ENCODE measurements at places on chromosomes 1 and 21.

DNA sequence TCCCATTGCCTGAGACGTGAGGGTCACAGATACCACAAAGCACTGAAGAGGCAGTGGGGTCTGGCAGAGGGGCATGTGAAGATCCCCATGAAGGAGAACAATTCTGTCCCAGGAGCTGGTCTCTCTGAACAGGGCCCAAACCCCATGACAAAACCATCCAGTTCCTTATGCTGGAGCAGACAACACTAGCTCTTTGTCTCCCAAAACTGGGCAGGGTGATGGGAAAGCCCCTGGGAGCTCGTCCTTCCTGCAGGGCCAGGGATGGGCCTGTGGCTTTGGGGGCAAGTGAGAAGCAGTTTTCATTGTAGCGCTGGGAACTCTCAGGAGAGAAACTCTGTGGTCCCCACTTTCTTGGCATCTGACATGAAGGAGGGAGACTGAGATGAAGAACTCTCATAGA lies 8.8 kb downstream of the ETV3L start:
- DNase-seq = no peak

- peak; percentile 91 for DNase-seq
Measured at GRCh38 chr1:208207388-208208131, 36.6 kb downstream of the PLXNA2 start.

DNA sequence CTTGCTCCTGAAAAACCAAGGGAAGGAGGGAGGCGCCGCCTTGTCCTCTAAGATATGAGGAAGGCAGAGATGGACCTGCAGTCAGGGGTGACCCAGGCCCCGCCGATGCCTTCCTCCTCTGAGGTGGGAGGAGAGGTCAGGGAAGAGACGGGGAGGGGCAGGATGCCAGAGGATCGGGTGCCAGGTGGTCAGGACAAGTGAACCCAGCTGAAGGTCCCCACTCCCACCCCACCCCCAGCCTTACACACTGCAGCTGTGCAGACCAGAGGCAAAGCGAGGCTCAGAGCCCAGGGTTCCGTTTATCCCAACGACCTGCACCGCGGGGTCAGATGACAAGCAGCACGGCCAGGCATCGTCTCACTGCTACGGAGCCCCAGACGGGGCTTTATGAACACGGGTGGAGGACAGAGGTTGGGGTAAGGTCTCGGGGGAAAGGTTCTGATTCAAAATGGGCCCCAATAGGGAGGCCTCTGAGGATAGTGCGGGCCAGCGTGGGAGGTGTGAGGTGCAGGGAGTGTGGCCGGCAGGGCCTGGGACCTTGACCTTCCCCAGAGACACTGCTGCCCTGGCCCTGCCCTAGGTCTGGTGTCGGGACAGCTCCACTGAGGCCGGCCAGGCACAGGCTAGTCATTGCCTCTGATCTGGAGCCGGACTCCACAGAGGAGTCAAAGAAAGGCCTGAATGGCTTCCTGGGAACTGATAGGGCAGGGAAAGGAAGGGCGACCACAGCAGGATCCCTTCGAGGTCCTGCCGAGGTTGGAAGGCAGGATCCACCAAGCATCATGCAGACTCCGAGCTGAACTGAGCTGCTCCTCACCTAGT lies 112.4 kb downstream of the WDR4 start:
- DNase-seq = no peak

DNA sequence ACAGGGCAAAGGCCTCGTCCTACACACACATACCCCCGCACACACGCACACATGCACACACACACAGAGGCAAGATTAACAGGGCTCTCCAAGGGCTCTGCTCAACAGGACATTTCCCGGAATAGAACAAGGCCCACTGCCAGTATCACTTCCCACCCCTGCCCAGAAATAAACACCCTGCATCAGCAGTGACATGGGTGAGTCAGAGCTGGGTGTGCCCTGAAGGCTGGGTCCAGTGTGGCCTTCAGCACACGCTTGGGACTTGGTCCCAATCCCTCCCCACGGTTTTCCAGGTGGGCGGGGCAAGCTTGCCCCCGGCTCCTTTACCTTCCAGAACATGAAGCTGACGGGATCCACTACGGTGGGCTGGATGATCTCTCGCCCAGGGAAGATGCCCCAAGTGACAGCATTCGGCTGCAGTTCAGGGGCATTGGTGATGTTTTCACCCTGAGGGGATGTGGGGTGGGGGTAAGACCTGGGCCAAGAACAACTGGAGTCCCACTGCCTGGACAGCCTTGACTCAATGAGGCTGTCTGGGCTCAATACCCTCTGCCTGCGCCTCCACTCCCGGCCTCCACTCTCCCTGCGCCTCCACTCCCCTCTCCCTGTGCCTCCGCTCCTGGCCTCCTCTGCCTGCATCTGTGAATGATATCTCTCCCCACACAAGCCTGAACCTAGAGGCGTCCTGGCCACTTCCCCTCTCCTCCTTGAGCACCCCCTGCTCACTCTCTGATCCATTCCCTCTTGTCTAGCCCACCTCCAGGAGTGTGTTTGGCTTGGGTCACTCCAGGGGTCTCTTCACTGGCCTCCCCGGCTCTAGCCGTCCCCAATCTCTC lies 14.7 kb downstream of the MTHFR start:
- DNase-seq = no peak

GRCh38 chr1:41870076-41870562 lies 48.6 kb downstream of the HIVEP3 start:
- DNase-seq = no peak

DNA sequence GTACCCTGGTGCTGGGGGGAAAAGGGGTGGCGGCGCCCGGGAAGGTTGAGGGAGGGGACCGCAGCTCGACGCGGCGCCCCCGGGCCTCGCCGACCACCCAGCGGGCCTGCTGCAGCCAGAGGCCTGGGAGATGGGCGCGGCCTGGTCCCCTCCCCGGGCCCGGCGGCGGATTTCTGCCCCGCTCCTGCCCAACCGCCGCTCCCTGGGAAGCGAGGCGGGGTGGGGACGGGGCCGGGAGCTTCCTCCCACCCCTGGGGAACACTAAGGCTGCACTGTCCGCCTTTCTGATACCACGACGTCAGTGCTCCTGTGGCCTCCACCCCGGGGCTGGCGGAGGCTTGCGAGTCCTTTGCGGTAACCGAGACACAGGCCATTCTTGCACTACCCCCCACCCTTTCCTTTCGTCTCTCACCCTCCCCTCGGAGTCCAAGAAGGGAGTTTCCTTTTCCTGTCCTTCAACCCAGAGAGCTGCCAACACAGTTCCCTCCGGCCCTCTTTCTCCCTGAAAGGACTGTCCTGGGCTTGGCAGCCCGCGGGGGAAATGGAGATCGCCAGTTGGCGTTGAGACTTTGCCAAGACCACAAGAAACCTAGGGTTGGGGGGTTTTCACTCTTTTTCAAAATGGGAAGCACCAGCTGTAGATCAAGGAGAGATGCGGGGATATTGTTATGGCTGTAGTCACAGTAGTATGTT lies 742 bp downstream of the SH3GLB1 start:
- peak; percentile 63 for DNase-seq

GRCh38 chr1:4754816-4755215 lies 100.4 kb downstream of the AJAP1 start:
- no peak for DNase-seq

DNA sequence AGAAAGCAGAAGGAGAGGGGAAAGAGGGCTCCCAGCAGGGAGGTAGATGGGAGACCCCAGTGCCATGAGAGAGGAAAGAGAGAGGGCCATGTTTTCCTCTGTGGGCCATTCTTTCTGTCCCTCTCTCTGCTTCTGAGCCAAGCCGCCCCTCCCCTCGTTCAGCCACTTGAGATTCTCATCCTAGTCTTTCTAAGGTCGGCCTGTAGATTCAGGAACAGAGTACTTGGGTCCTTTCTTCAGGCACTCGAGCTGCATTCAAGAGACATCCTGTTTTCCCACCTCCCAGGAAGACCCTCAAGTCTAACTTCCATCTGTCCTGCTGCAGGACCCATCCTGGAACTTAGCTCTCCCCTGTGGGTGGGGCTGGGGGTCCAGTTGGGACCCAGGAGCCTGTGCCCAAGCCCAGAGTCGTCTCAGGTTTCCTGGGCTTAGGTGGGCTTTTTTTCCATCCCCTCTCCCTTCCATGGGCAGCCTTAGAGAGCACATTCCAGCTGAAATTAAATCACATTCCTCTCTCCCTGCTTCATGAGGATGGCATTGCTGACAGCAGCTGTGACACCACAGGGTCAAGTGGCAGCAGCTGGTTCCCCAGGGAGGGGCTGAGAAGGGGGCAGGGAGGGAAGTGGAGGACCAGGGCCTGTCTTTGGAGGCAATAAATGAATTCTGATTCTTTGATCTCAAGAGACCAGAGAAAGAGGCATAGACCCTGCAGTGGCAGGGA lies 13.0 kb downstream of the NES start:
- peak; percentile 55 for DNase-seq

DNA sequence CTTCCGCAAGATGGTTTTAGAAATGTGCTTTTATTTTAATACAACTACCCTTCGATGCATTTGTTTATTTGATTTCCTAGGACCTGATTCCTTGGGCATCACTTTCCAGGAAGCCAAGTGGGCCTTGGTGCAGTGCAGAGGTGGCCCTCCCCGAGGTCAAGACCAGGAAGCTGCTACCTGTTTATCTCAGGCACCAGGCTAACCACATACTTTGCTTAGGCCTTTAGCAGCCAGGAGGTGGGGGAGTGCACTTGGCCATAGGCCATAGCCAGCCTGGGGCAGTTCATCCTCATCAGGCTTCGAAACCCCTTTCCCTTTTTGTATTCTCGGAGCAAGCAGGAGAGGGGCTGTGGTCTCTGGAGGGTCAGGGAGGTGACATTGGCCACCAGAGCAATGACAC lies 45.4 kb downstream of the SMYD2 start:
- DNase-seq = no peak

DNA sequence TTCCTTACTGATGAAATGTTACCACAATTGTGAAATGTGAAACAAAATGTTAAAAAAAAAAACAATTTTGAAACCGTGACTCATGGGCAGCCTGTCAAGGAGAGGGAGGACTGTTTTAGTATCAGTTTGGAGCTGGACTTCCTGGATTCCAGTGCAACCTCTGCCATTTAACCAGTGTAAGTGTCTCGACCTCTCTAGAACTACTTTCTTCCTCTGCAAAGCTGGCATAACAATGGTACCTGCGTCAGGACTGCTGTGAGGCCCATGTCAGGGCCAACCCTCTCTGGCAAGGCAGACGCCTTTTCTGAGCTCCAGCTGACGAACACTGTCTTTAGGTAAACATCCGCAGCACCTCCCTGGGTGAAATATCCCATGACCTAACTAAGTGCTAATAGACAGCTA lies 20.9 kb downstream of the URB1 start:
- peak; percentile 23 for DNase-seq

DNA sequence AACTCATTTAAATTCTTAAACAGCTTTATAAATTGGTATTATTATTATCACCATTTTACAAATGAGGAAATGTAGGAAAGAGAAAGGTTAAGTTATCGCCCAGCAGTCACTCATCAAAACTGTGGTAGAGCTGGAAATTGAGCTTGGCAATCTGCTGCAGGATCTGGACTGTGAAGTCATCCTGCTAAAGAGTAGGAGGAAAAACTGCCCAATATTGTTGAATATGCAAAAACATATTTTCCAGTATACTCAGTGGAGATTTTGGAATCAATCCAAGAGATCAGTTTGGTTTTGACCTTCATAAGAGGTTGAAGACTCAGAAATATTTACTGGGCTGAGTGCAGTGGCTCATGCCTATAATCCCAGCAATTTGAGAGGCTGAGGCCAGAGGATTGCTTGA lies 16.9 kb upstream of the RC3H1 start:
- no peak for DNase-seq

- DNase-seq = no peak
Measured at GRCh38 chr1:180841415-180841814, 71.3 kb upstream of the KIAA1614 start.

DNA sequence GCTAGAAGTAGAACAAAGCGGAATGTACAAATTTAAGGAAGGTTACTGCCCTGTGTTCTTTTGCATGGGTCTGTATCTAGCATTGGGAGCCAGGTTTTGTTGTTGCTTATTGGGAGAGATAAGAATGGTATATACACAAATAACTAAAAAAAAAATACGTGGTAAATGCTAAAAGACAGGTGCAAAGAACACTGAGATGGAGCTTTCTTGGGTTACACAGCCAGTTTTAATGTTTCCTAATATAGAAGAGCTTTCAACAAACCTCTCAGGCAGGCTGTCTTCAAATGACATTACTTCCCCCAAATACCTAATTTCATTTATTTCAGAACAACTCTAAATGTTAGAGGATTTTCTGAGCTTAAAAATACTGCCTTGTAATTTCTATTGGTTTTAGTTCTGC lies 1.4 kb upstream of the MDM4 start:
- DNase-seq = no peak

DNA sequence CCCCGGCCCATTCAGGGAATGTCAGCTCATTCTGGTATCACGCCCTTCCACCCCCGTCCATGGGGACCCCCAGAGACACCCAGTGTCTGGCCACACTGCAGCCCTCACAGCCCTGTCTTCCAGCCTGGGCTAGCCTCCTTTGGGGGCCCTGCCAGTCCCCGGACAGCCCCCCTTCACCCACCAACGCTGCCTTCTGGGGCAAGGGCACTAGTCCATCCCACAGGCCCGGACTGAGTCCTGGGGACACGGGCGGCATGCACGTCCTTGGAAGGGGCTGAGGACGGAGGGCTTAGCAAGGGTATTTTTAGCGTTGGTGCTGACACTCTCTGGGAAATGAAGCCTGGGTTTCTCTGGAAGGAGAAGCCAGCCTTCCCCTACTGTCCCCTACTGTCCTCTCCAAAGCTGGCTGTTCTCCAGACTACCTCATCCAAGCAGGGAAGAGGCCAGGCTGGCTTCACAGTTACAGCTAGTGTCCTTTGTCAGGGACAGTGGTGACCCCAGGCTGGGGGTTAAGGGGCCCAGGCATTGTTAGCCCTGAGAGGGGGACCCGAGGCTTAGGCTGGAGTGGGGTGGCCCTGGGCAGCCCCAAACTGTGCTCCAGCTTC lies 39.5 kb downstream of the COQ8A start:
- DNase-seq = no peak

GRCh38 chr21:41601573-41602368 lies 93.8 kb upstream of the TMPRSS2 start:
- DNase-seq = no peak

- DNase-seq = no peak
Measured at GRCh38 chr1:212353181-212353580, 61.5 kb downstream of the PACC1 start.

DNA sequence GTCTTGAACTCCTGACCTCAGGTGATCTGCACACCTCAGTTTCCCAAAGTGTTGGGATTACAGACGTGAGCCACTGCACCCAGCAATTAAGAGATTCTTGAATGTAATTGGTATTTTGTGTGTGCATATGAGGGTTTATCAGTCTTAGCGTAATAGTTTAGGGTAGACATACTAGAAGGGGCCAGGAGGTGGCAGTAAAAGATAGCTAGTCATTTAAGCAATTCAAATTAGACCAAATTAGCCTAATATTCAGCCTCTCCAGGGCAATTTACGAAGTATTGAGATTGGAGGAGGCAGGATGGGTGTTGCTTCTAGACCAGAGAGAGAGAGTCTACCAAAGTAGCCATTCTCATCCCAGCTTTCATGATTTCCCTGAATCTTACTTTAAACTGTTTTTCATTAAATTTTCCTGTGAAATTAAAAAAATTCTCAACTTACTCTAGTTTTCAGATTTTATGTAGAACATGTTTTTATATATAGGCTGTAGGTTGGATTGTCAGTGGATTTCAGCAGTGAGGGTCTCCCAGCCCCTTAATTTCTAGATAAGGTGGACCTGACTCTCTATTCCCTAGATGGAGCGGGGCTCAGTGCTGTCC lies 119.7 kb downstream of the HHAT start:
- peak; percentile 80 for DNase-seq

- no peak for DNase-seq
Measured at GRCh38 chr1:100343897-100344296, 8.4 kb upstream of the CDC14A start.
